ENCODE measurements at places on chromosomes 1 and 21.

- no peak for DNase-seq
These were observed 365.9 kb downstream of the PTPRU start for GRCh38 chr1:29602203-29602602.

- DNase-seq, result no peak
These were observed 18.6 kb upstream of the HSPG2 start for GRCh38 chr1:21955501-21956281.

DNA sequence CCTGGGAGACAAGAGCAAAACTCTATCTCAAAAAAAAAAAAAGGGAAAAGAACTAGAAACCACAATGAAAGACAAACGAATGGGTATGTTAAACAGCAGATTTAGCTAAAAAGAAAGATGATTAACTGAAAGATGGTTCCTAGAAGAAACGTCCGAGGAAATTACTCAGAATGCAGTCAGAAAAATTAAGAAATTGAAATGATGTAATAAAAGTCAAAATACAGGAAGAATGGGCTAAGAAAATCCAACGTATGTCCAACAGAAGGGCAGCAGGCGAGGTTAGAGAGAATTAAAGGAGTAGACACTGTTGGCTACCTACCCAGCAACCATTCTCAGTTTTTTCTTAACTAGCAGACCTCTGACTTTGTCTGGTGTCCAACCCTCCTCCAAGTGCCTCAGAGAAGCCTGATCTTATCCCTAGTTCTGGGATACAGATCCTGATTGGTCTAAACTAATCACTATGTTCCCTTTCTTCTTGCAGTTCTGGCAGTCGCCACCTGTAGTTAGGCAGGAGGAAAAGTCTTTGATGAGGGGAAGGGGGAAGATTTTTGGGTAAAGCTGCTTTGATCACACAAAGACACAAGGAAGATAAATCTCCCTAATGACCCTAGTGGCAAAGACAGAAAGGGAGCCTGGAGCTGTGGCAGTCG is 25.7 kb downstream of the GPR161 start:
- DNase-seq, result no peak

DNA sequence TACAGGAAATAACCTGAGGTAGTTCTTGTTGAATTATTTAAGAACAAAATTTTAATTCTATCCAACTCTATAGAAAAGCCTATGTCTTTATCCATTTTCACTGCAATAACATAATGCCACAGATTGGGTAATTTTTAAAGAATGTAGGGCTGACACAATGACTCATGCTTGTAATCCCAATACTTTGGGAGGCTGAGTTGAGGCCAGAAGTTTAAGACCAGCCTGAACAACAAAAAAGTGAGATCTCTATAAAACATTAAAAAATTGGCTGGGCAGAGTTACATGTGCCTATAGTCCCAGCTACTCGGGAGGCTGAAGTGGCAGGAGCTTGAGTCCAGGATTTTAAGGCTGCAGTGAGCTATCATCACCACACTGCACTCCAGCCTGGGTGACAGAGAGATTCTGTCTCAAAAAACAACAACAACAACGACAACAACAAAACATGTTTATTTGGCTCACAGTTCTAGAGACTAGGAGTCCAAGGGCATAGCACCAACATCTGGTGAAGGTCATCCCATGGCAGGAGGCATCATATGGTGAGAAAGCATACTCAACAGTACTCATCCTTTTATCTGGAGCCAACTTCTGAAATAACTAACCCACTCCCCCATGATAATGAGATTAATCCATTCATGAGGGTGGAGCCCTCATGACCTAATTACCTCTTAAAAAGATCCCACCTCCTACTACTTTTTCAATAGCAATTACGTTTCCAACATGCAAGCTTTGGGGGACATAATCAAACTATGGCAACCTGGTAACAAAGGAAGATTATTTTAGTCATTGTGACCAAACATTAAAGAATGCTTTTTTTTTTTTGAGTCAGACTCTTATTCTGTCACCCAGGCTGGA is 59.6 kb downstream of the ABL2 start:
- DNase-seq, result no peak

DNA sequence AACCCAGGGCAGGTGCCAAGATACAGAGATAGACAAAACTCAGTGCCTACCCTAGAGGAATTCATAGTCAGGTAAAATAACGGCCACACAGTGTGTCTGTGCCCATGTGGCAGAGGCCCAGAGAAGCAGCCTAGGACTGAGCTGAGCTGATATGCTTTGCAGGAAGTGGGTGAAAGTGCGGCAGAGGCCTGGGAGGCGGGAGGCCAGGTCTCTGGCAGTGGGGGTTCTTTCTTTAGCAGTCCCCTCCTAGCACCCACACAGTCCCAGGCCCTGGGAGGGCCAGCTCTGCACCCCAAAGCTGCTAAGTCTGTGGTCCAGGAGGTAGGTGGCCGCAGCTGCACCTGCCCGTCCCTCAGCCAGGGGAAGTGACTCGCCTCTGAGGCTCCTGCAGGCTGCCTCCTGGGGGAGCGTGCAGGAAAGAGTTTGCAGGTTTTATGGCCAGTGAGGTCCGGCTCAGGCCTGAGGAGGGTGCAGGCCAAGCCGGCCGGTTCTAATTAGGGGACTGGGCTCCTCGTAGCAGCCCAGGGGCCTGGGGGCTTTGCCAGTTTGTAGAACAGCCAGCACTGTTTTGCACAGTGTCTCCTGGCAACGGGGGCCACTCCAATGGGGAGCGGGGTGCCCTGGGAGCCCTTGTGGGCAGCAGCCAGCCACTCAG is 107.9 kb downstream of the SPSB1 start:
- DNase-seq, result no peak

DNA sequence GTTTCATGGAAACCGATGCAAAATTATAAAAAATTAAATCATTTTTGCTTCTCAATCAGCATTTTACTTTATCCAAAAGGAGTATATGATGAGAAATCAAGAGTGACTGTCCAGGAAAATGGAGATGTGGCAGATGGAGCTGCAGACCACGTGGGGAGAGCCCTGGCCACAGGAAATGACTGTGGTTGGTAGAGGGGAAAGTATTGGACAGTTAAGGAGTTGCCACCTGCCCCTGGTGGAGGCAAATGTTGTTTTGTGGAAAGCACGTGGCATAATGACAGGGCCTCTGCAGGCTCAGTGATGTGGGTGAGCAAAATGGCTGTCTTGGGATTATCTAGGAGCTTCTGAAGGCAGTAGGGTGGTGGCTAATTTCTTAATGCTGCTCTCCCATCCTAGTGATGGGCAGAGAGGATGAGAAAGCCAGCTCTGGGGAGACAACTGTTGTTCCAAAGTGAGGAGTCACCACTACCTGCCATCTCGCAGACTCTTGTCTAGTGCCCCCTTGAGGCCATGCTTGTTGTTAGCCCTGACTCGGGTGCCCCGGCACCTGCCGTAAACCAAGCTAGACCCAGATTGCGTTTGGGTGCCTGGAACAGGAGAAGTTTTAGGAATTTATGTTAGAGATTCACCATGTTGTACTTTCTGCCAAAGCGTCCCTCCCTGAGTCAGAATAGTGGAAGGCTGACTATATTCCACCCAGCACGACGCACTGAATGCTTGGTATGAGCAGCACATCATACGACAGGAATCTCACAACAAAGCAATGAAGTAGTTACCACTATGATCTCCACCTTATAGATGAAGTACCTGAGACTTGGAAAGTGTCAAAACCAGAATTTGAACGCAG is 144.0 kb downstream of the ROR1 start:
- DNase-seq, result no peak

GRCh38 chr1:175804561-175804960 is 61.2 kb upstream of the TNR start:
- DNase-seq, result no peak

DNA sequence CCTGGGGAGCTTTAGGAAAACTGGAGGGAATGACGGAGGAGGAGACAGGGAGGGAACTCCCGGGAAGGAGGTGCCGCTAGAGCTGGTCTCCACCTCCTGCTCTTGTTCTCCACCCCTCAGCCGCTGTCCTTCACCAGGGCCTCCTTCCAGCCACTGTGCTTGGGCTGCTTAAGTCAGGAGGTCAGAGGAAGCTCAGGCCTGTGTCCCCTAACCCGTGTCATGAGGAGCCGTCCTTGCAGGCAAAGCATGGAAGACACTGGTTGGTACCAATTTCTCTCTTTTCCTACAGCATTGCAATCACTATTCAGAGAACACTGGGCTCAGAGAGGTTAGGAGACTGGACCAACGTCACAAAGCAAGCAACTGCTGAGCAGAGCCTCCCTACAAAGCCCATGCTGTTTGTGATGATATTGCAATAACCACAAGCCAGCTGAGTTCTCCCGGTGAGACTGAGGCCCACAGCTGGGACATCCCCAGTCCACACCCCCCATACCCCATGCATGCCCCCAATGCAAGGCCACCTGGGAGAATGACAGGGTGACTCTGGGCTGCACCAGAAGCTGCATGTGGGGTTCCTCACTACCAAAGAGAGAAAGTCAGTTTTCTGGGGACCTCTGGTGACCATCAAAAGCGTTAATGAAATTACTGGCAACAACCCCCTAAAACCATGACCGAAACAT is 427.5 kb downstream of the NPHP4 start:
- no peak for DNase-seq

DNA sequence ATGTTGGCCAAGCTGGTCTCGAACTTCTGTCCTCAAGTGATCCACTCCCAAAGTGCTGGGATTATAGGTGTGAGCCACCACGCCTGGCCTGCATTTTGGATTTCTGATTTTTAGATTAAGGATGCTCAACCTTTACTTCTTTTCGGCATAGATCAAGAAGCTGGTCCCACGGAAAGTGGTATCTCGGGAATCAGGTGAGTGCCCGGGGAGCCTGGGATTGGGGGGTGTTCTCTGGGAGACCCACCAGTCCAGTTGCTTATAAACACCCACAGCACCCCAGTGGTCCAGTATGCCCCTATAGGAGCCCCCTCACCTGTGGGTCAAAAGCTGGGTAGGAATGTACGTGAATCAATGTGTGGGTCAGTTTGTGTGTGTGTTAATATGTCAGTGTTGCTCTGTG is 3.2 kb downstream of the SH3D21 start:
- no peak for DNase-seq

- DNase-seq, result peak; percentile 52
These were observed 18.8 kb upstream of the TENT5B start for GRCh38 chr1:27031235-27032118.

DNA sequence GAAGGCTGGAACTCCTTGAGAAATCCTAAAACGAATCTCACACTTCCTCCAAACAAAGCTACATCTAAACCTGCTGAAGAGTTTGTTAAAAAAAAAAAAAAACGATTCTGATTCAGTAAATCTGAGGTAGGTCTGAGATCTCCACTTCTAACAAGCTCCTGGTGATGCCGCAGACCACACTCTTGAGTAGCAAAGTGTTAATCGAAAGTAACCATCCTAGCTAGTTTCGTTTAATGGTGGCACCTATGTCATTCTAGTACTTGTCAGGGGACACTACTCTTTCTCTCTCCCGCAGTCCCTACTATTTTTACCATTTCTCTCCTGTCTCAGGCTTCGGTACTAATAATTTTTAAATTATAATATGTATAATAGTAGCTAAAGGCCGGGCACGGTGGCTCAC is 2.1 kb downstream of the CLCC1 start:
- no peak for DNase-seq

DNA sequence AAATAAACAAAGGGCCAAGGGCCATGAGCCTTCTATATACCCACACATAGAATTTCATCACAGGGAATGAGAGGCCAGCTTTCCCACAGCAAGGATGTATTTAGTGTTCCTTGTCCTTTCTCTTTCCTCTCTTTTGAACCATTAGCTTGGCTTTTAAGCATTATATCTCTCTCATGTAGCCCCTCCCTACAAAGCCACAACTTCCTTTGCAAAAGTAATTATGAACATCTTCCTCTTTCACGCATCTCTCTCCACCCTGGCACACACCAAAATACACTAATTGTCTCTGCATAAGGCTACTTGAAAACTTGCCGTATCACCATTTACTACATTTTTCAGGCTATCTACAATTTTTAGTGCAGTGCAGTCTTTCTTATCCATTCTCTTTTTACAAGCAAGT is 1.9 kb upstream of the AK5 start:
- DNase-seq, result no peak

GRCh38 chr1:35844826-35845225 is 37.0 kb downstream of the AGO4 start:
- DNase-seq, result no peak

- no peak for DNase-seq
These were observed 115.7 kb downstream of the KCNJ6 start for GRCh38 chr21:37800456-37801061.

GRCh38 chr1:181013144-181013543 is 9.5 kb downstream of the STX6 start:
- DNase-seq, result no peak

DNA sequence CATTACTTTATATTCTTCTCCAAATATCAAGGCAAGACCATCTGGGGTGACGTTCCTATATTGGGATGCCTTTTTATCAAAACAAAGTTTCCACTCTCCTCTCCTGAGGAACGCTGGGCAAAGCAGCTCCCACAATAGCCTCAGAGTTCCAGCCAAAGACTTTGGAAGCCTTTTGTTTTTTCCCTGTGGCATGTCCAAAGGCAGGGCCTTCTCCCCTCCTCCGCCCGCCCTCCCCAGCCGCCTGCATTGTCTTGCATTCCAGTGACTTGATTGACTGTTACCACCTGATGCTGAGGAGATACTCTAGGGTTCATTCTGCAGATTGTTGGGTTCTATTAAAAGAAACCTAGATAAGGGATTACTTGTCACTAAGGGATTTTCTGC is 43.5 kb downstream of the PROX1 start:
- DNase-seq, result no peak

- no peak for DNase-seq
These were observed 66.6 kb downstream of the MTR start for GRCh38 chr1:236861560-236862218.

DNA sequence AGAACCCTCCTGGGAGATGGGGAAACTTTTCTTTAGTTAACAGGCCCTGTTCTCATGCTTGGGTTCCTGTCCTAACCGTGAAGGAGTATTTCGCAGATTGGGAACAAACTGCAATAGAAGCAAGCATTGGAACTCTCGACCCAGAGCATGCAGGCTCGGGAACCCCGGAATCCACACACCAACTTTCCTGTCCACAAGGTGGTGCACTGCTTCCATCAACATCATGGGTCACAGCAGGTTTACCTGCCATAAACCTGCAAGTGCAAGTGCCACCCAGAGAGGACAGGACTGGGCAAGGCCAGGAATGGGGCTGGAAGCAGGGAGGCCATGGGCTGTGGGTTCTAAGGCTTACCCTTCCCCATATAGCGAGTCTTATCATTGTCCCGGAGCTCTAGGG is 6.9 kb downstream of the ENO1 start:
- no peak for DNase-seq

DNA sequence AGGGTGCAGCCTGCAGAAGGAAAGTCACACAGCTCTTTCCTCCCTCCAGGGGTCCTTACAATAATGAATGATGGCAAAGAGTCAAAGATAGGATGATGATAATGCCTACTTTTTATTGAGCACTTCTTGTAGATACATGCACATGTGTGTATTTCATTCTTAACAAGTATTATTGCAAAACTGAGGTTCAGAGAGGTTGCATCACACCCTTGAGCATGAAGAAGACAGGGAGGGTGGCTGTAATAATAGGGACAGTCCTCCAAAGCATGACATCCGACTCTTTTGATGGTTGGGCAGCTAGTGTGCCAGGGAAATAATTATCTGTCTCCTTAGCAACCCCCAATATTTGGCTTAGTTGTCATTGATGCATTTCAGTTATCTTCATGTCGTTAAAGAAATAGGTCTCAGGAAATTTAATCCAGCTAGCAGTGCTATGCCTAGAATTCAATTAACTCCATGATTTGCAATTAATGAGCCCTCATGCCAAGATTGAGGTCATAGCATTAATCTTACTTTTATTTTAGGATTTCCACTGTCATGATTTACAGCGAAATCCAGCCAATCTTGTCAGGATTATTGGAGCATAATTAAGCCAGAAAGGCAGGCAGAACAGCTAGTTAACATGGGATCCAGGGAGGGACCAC is 35.0 kb downstream of the DNAJC6 start:
- DNase-seq, result no peak

All from NCI-H1436 (cell line).